Right ventricle myocardium superior (tissue), 1 donor: ENCODE measurements at places on chromosomes 7 and 10. TPM values are rescaled to one million over a fixed set of nuclear protein-coding genes. Genes with fewer than 3 reads are reported as not detected.

DNA sequence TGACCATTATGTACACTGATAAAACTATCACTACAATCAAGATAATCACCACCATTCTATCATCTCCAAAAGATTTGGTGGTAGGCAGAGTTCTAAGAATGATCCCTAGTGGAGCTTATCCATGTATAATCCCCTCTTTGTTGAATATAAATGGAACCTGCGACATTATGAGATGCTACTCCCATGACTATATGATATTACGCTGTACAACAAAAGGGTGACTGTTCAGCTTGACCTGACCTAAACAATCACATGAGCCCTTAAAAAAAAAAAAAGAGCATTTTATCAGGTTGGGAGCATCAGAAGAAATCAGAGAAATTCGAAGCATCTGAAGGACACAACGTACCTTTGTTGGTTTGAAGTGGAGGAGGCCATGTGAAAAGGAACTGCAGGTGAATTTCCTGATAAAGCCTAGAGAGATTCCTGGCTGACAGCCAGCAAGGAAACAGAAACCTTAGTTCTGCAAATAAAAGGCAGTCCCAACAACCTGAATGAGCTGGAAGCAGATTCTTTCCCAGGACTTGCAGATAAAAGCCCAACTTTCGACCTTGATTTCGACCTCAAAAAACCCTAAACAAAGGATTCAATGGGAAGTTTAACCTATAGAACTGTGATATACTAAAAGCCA, 270.7 kb downstream of the ADRA2A start:
- no peak for DNase-seq

GRCh38 chr7:135584362-135585353, 26.9 kb downstream of the NUP205 start:
- no peak for DNase-seq

Gene TUBAL3
- total RNA-seq = 0.11 TPM

Gene COPG2
- 18.2 TPM for total RNA-seq
